HTR-8/SVneo (cell line): ENCODE measurements at places on chromosomes 1 and 21.
A peak's percentile ranks its signal among the peaks of the same experiment; 100 is the strongest.

DNA sequence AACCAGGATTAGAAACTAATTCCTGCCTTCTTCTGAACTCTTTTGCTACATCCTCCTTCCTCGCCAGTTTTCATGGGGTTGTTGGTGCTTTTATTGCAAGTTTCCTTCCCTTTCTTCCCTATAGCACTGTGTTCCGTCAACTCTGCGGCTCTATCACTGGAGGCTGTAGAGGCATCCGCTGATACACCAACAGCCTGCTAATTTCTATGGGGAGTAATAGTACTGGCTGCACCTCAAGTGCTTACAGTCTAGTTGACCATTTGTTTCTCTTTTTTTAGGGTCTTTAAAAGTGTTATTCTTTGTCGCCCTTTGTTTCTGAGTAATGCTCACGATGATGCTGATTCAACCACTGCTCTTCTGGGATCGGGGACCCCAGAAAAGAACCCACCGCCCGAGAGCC, 746 bp downstream of the MIS18A start:
- DNase-seq: no peak

GRCh38 chr1:53090227-53091147, 28.5 kb downstream of the PODN start:
- no peak for DNase-seq

- no peak for DNase-seq
These were observed 1136.4 kb downstream of the MRPL39 start for GRCh38 chr21:24470852-24471251.

DNA sequence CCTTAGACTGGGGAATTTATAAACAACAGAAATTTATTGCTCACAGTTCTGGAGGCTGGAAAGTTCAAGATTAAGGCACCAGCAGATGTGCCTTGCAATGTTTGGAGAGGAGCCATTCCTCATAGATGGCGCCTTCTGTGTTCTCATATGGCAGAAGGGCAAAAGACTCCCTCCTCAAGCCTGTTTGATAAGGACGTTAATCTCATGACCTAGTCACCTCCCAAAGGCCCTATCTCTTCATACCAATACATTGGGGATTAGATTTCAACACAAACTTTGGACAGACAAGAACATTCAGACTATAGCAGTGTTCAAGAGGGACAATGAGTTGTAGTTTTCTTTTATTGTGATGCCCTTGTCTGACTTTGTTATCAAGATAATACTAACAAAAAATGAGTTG, 34.3 kb downstream of the PSMG1 start:
- no peak for DNase-seq

GRCh38 chr1:243742819-243743218, 107.2 kb downstream of the AKT3 start:
- DNase-seq: peak; percentile 36

- no peak for DNase-seq
These were observed 32.0 kb upstream of the LAPTM5 start for GRCh38 chr1:30789388-30790255.

DNA sequence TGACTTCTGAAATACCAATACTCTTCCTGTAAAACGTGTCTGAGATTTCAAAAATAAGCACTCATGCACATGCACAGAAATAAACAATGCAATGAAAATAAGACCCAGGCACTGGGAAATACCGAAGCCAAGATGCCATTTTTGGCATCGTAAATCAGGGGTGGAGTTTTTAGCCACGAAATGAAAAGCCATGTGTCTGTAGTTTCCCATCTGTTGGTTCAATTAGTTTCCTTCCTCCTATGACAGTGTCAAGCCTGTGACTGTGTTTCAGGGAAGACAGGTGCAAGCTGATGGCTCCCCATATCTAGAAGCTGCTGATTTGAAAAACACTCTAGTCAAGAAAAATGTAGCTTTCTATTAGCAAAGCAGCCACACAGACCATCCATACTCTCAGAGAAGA, 480.4 kb upstream of the CAMK1G start:
- no peak for DNase-seq
